Left ventricle myocardium superior (tissue), 1 donor: ENCODE measurements at places on chromosomes 7 and 10. TPM values are rescaled to one million over a fixed set of nuclear protein-coding genes. Genes with fewer than 3 reads are reported as not detected.

- no peak for DNase-seq
These were observed 6.7 kb upstream of the SCRN1 start for GRCh38 chr7:29996321-29996720.

DNA sequence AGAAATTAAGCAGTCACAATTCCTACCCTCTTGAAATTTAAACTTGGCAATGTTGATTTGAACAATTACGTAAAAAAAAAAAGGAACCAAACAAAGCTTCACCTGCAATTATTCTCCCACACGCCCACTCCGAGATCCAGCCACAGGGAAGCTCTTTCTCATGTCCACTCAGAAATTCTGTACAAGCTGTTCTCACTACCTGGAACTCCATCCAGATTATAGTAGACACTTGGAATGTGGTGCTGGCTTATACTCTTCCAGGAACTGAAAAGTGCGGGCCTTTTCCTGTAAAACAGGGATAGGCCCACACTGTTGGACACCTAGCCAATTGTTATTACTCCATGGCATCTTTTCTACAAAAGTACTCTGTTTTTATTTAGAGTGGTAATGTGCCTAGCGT, 20.3 kb upstream of the TOMM7 start:
- no peak for DNase-seq

GRCh38 chr10:54441275-54441674, 359.8 kb downstream of the PCDH15 start:
- DNase-seq = no peak

DNA sequence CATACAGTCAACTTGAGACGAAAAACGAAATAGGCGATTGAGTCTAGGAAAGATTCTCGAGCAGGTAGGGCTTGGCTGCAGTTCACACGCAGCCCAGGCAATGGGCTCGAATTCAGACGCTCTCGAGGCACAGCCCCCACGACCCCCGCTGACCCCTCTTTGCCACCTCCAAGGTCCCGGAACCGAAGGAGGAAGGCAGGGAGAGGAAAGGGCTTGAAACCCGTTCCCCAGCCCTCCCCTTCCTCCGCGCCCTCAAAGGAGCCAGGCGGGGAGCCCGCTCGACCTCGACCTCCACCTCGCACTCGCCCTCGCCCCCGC, 441 bp downstream of the CCDC186 start:
- DNase-seq = no peak

Gene CNNM2
- 4.2 TPM for total RNA-seq

Gene IDI2
- not detected for total RNA-seq
